ENCODE measurements at places on chromosomes 2 and 18.
A peak's percentile ranks its signal among the peaks of the same experiment; 100 is the strongest.

DNA sequence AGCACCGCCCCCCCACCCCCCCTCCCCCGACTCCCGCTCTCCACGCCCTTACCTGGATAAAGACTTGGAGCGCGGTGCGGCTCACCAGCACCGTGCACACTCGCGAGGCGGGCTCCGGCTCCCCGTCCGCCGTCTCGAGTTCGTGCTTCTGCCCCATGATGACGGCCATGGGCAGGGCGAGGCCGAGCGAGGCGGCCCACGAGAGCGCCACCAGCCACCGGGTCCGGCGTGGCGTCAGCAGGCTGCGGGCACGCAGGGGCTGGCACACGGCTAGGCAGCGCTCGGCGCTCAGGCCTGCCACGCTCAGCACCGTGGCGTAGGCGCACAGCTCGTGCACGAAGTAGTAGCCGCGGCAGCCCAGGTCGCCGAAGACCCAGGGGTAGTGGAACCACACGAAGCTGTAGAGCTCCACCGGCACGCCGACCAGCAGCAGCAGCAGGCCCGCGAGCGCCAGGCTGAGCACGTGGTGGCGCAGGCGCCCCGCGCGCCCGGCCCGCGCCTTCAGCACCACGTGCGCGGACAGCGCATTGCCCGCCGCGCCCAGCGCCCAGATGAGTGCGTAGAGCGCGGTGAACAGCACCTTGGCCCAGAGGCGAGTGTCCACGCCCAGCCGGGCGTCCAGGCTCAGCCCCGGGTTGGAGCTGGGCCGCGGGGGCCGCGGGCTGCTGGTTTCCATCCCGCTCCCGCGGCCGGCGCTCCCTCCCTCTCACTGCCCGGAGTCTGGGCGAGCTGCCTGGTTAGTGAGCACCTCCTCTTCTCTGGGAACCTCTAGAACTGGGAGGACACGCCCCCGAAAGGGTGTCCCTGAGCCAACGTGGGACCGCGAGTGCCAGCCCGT is at the start of gene NTSR2:
Gene NTSR2, minus strand, starts transcription at position 742 of the 838 bp plus-strand sequence. Its CDS starts 66 bp downstream, at position 676.
- no peak for DNase-seq

DNA sequence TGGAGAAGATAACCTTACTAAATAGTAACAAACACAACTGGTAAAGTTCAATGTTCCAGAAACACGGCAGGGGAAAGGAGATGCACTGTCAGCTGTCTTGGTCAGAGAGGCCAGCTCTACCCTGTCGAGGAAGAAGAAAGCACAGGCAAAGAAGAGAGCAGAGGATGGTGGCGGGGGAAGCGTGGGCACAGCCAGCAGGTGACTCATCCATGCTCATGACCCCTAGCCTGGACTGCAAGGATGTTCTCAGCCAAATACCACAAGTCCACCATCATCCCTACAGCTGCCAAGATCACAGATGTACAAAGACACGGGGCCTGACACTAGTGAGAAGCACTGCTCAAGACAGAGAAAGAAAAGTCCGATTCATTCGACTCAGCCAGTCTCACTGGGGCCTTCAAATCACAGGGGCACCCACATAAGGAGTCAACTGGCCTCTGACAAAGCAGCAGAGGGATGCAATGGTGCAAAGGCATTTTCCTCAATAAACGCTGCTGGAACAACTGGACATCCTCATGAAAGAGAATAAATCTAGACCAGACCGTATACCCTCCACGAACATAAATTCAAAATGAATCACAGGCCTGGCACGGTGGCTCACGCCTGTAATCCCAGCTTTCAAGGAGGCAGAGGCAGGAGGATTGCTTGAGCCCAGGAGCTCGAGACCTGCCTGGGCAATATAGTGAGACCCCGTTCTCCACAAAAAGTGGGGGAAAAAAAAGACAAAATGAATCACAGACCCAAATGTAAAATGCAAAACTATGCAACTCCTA is 5.6 kb downstream of the DTYMK start:
- DNase-seq = no peak

DNA sequence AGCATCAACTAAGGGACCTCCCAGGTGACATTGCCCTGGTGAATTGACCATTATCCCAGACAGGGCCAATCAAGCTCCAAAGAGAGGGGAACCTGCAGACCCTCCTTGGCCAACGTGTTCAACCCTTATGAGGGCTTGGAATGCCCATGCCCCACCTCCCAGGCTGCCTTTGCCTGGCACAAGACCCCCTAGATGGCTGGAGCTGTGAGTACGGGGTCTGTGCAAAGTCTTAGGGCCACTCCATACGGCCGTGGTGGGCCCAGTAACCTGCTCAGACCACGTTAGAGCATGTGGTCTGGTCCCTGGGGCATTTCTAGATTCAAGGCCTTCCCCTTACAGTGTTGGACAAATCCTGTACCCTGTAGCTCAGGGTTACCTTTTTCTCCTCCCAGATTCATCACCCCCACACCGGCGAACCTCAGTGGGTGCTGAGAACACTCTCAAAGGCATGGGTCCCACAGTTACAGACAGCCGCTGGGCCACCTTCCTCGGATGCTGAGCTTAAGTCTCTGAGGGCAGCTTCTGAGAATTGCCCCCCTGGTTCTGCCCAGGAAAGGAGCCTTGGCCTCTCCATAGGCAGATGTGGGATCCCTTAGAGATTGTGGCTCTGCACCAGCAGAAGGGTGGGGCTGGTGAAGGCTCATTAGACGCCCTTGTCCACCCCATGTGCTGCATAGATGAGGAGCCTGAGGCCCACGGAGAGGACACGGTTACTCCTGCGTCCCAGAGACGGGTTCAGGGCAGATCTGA is 18.3 kb upstream of the KCNK3 start:
- no peak for DNase-seq

GRCh38 chr2:47534179-47534919 is 131.4 kb downstream of the MSH2 start:
- DNase-seq = no peak

DNA sequence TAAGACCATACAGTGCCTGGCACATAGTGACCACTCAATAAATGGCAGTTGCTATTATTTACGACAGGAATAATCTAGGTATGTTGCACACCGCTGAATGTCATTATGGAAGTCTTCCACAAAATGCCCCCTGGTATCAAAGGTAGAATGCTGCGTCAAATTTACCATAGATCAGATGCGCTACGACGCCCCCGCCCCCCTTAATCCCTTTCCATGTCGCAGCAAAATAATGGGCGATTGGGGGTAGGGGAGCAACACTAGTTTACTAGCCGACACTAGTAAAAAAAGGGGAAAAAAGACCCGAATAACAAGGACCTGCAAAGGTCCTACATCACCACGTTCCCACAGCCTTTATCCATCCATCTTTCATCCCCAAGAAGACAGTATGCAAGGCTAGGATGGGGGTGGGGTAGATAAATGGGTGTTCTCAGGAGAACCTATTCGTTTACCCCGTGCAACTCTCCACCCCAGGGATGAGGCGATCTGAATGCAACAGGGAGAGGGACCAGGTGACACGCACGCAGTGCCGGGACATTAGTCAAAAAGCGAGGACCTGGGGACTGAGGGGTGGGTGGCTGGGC is 455 bp downstream of the PREPL start:
- DNase-seq = no peak

GRCh38 chr2:172846551-172846950 is 110.9 kb downstream of the RAPGEF4 start:
- DNase-seq = no peak

GRCh38 chr2:33583194-33583938 is 15.7 kb downstream of the FAM98A start:
- DNase-seq = peak; percentile 40
